A172 (cell line): ENCODE measurements at places on chromosomes 11 and 22. TPM values are rescaled to one million over a fixed set of nuclear protein-coding genes. Genes with fewer than 3 reads are reported as not detected.

DNA sequence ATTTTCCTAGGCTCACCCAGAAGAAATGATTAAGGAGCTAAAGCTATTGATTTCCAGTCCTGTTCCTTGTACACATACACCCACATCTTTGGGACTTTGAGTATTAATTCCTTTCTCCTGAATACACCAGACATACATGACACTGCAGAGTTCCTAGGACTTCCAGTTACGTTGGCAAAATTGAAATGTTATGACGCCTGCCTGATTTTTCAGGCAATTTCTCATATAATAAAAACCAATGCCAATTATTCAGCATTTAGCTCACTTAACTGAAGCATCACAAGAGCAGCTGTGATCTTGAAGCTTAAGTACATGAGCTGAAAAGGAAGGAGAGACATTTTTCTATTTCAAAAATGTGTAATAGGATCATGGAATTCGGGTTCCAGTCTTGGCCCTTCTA, 4.5 kb downstream of the CLMP start:
- DNase-seq: no peak

DNA sequence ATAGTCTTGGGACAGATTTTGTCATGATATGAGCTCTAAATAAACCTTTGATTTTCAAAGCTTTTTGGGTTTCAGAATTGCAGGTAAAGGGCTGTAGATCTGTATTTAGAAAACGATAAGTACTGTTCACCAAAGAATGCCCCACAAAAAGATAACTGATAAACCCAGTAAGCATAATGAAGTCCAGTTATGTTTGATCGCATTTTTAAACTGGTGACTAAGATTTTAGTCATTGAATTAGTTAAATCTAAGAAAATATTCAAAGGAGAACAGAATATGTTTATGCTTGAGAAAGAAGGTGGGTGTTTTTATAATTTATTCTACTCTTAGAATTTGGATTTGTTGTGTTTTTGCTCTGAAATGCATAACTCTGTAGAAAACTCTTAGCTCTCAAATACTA, 11.6 kb downstream of the DEPDC7 start:
- no peak for DNase-seq

GRCh38 chr11:69211540-69211919, 55.8 kb downstream of the SMIM38 start:
- no peak for DNase-seq

DNA sequence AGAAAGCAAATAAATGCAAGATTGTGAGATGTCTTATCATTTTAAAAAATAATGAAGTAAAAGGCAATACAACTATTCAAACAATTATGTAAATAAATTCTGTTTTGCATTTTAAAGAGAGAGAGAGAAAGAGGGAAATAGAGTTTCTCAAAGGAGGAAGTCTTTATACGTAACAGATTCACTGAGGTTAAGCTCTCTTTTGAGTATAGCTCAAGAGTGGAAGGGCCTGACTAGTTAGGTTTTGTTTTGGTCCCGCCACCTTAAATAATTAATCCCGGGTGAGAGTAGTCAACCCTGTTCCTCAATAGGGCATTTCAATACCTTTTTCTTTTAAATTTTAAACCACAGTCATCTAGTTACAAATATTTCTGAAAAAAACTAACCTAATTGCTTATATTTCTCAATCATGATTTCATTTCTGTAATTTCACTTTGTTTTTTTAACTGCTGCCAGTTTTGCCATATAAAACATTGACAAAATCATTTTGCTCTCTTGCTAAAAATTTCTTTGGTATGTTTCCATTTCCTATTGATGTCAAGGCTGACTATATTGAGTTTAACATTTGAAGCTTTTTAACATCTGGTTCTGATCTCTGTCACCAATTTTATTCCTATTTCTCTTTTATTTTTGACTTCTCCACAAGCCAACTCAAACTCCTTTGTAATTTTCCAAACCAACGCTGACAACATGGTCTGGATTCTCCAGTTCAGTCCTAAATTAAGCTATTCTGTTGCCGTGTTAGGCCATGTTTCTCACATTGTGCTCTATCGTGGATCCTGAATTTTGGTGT, 10.3 kb downstream of the OR10D3 start:
- DNase-seq: no peak

The MTMR3 gene
- 8.1 and 9.4 TPM in 2 replicates for total RNA-seq

The KRTAP5-7 gene
- not detected in 2 replicates for total RNA-seq

The TNNI2 gene
- total RNA-seq: not detected in 2 replicates

The CREB3L1 gene
- total RNA-seq: 7.5 and 15.4 TPM in 2 replicates

The MUC2 gene
- not detected in 2 replicates for total RNA-seq
